ENCODE measurements at places on chromosomes 1 and 21.

GRCh38 chr1:178500091-178500770 lies 3.5 kb upstream of the CLEC20A start:
- no peak for DNase-seq

GRCh38 chr1:214660900-214661299 lies 57.9 kb downstream of the CENPF start:
- DNase-seq = peak; percentile 17

DNA sequence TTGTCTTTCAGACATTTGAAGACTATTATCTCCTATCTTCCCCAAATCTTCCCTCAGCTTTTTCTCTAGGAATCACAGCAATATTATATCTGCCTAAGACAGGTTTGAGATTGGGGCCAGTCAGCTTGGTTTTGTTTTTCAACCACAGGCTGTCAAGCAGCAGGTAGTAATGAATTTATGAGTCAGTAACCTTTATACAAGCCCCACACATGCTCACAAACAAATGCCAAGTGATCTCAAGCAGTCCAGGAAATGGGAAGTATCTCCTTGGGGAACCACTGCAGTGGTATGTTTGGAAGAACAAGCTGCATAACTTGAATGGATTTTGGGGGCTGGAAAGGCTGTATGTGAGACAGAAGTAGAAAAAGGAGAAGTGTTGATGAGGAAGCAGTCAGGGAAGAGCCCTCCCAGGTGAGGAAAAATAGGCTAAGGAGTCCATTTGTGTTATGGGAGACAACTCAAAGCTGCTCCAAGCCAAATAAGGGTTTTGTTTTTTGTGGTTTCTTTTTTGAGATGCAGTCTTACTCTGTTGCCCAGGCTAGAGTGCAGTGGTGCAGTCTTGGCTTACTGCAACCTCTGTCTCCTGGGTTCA lies 2.1 kb downstream of the DHDDS start:
- no peak for DNase-seq

DNA sequence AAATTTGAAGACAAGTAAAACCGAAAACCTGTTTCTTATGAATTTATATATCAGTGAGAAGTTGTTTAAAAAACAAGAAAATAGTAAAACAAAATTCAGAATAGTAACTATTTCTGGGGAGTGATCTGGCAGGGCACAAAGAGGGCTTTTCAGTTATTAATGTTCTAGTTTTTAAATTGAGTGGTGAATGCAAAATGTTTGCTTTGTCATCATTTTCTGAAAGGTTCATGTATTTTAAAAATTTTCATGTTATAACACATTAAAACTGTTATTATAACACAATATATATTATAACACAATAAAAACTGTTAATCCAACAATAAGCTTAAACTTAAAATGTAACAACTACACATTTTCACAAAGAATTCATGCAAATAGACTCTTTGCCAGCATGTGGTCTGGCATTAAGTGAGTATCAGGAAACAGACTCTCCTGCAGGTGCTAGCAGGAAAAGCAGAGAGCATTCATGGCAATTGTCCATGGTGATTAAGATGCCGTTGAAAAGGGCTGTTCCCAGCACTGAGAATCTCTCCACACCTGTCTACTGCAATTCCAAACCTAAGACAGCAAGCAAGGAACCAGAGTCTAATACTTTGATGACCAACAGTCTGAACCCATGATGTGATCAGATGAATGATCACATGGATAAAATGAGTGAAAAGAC lies 204.9 kb downstream of the TBX15 start:
- DNase-seq = no peak

DNA sequence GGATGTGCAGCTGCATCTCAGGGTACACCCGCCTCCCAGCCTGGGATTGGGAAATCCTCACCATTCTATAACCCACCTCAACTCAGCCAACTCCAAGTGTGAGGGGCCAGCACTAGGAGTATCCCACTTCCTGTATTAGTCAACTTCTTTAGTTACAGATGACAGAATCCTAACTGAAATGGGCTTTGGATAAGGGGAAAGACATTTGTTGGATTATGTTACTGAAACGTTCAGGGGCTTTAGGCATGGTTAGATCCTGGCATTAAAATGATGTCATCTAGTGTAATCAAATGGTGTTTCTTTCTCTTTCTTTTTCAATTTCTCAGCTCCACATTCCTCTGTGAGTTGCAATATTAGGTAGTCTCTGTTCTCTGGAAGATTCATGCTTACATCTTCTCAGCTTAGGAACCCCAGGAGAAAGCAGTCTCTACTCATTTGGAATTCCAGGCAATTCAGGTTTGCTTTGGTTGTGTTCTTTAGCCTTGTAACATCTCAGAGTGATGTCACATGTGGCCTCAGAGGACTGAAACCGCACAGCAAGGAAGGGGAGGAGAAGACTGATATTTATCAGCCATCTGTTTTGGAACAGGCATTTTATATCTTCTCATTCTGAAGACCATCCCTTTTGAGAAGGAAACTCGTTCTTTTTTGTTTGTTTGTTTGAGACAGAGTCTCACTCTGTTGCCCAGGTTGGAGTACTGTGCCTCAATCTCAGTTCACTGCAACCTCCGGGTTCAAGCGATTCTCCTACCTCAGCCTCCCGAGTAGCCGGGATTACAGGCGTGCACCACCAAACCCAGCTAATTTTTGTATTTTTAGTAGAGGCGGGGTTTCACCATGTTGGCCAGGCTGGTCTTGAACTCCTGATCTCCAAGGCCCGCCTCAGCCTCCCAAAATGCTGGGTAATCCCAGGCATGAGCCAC lies 18.9 kb upstream of the TMEM54 start:
- DNase-seq = no peak

DNA sequence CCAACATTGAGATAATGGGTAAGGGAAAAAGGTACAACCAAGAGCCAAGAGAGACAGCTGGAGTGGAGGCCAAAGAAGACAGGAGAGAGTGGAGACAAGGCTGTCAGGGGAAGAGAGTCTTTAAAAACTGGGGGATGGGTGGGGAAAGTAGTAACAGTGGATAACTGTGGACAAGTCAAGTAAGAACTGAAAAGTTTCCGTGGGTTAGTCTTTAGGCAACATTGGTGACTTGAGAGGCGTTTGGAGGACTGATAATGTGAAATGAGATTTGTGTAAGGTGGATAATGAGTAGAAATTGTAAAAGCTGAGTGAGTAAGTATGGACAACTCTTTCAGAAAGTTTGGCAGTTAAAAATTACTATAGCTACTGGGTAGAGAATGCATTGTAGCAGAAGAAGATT lies 10.4 kb downstream of the PPP2R5A start:
- no peak for DNase-seq

DNA sequence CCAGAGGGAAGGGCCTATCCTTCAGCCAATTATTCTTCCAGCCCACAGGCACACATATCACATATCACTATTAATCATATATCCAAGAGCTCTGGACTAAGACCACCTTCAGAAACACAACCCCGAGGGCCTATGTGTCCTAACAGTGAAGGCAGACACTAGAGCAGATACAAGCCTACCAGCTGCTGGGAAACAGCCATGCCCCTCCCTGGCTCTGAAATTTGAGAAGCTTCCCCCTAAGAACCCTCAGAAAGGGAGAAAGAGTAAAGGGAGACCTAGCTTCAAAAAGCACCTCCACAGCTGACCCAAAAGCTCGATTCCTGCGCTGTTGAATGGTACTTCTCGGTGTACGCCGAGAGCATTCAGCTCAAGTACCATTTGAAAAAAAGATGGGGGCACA lies 17.4 kb downstream of the CNN3 start:
- no peak for DNase-seq

DNA sequence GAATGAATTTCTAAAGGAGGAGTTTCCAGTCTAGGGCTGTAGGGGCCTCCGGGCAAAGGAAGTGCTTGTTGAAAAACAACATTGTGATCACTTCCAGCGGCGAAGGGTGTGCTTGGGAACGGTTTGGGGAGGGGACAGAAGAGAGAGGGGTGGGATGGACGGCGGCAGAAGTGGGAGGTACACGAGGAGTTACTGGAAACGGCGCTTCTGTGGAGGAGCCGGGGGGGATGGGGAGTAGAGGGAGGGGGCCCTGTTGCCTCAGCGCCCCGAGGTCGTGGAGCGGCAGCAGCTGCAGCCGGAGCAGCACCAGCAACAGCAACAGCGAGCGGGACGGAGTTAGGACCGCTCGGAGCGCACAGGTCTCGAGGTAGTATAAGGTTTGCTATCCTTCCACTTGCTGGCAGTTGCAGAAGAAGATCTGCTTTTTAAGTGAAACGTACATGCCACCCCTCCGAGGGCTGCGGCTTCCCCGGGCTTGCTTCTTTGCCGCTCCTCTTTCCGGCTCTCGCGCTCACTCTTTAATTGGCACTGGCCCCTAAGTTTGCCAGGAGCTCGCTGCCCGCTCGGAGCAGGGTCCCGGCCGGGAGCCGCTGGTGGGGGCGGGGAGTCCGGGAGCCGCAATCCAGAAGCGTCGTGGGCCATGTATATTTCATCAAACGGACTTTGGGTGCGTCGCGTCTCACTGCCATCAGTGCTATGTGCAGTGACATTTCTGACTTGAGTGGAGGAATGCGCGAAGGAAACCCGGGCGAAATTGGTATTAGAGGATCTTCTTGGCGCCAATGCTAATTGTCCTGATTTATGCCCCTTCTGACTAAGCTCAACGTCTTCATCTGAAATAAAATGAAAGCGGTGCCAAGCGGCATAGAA lies 771 bp upstream of the NTNG1 start:
- DNase-seq = no peak

DNA sequence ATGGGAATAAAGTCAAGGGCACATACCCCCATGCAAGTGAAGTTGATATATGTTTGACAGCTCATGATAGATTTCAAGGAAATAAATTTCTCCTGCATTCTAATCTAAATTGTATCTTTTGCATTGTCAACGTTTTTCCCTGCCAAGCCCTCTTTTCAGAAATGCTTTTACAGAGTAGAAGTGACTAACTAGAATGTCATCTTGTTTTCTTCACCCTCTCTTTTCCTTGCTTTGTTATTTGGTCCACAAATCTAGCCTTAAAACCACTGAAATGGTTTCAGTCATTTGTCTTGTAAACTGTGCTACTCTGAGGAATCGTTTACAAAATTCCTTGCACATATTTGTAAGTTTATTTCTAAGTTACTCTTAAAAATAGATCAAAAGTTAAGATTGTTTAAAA lies 600.8 kb upstream of the CXADR start:
- no peak for DNase-seq

Data from stimulated activated naive CD4-positive, alpha-beta T cell (primary cell).